ENCODE measurements at places on chromosomes 13 and 19. TPM values are rescaled to one million over a fixed set of nuclear protein-coding genes. Genes with fewer than 3 reads are reported as not detected.

DNA sequence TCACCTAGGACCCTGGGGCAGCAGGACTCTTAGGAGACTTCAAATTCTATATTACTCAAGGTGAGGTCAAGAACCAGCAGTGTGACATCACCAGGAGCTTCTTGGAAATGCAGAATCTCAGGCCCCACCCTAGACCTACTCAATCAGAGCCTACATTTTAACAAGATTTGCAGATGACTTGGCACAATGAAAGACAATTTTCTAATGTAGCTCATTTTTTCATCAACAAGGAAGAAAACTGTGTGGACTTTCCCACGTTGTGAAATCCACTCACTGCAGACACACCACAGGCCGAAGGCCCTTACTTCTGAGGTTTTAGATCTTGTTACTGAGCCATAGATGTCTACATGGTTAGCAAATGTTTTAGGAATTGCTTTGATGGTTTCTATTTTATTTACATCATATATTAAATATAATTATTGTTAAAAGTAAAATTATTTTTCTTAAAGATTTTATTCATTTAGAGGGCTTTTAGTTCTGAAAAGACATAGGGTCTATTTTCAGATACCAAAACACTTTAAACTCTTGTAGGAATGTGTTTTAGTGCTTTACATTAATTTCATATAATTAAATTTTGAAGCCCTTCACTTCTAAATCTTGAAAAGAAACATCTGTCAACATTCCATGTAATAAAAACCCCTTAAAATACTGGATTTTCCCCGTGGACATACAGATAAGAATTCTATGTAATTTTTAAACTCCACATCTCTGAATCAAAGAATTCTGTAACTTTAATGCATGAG is 18.5 kb upstream of the STARD13 start:
- no peak for DNase-seq

SSBP4 gene
- total RNA-seq = 203 TPM

DNA sequence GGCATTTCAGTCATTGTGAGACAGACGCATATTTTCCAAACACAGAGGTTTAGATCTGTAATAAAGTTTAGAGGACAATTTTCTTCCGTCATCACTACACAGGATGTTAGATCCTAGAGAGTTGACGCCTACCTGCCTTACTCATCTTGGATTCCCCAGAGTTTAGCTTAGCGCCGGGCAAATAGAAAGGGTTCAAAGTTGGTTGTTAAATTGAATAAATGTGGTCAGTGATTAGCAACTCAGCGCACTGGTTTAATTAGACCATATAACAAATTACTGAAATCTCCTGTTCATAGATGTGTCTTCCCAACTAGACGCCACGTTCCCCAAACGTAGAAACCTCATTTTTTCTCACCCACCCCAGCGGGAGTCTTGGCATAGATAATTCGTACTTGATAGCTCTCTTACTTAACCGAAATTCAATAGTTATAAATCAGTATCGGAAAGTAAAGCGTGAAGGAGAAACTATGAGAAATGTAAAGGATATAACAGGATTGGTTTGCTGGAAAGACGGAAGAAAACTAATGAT is 726 bp upstream of the UFM1 start:
- DNase-seq = peak; percentile 11

GPR4 gene
- not detected for total RNA-seq

- no peak for DNase-seq
These were observed 12.2 kb upstream of the CCDC97 start for GRCh38 chr19:41297628-41298347.

- DNase-seq = no peak
These were observed 30.5 kb upstream of the TUBGCP3 start for GRCh38 chr13:112618501-112618900.

DNA sequence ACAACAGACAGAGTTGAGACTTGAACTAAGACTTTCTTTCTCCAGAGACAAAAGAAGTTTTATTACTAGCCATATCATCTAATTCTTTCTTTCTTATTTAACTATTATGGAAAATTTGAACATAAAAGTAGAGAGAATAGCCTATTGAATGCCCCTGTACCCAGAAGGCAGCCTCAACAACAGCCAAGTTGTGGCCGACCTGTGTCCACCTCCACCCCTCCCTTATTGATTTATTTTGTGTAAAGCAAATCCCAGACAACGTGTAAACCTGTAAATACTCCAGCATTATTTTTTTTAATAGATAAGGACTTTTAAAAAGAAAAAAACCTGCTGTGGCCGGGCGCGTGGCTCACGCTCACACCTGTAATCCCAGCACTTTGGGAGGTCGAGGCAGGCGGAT is 26.1 kb upstream of the FXYD3 start:
- no peak for DNase-seq
